Neural crest cell (in vitro differentiated cells): ENCODE measurements at places on chromosomes 4 and X. TPM values are rescaled to one million over a fixed set of nuclear protein-coding genes. Genes with fewer than 3 reads are reported as not detected.

DNA sequence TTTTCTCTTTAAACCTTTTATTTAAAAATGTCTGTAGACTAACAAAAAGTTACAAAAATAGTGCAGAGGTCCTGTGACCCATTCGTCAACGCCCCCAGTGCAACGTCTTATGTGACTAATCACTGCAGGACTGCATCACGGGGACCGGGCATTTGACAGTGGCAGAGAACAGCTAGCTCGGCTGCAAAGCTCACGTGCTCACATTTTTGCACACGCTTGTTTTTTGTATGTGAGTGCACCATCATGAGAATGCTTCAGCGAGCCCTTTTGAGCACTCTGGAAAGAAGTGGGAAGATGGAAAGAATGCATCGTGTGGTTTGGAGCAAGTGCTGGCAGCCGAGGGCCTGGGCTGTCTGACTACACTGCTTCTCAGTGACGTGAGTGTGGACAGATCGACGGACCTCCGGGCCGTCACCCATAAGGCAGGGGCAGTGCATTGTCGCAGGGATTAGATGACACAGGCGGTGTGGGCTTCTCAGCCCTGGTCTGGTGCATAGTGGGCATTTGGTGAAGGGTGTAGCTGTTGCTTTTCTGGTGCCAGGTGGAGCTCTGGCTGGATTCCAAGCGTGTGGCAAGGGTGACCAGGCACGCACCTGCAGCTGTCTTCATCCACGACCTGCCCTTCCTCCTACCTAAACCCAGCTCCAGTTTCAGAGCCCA, 17.7 kb downstream of the SPON2 start:
- no peak for DNase-seq
- H3K36me3 ChIP-seq: peaks cover 3% of the 10 kb centered on the region
- no peak overlapping the region for H3K27ac ChIP-seq

DNA sequence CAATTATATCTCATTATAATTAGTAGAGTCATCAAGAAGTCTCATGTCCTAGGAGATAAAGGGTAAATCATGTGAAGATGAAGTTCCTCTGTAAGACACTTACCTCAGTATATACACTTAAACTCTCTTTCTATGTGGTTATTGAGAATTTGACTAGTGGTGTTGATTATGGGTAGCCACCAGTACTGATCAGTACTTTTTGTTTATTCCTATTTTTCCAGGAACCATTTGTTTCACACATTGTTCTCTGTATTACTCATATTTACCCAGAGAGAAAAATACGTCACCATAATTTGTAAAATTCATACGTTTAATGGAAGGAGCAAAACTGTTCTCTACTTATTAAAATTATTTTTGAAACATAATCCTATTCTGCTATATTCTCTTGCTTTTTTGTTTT, 55.8 kb upstream of the PRDM8 start:
- no peaks in the 10 kb centered on the region for H3K27me3 ChIP-seq
- no peak for DNase-seq
- H3K36me3 ChIP-seq: no peaks in the 10 kb centered on the region

DNA sequence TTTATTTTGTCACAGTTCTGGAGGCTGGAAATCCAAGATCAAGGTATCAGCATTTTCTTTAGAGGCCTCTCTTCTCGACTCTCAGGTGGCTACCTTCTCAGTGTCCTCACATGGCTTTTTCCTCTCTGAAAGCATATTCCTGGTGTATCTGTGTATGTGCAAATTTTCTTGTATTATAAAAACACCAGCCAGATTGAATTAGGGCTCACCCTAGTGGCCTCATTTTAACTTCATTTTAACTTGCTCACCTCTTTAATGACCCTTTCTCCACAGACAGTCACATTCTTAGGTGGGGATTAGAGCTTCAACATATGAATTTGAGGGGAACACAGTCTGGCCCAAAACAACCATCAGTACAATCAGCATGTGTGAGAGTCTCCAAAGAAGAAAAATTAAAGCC, 542.4 kb upstream of the FAM241A start:
- no peak overlapping the region for H3K27ac ChIP-seq
- H3K4me3 ChIP-seq: no peak overlapping the region
- no peaks in the 10 kb centered on the region for H3K27me3 ChIP-seq
- H3K4me1 ChIP-seq: no peaks in the 10 kb centered on the region
- no peak for DNase-seq

- no peaks in the 10 kb centered on the region for H3K4me1 ChIP-seq
- DNase-seq: no peak
- H3K27me3 ChIP-seq: peaks cover 9% of the 10 kb centered on the region
Measured at GRCh38 chr4:5969777-5970176, 48.5 kb downstream of the C4orf50 start.

GRCh38 chr4:29199025-29199424, 1521.1 kb upstream of the PCDH7 start:
- no peak overlapping the region for H3K27ac ChIP-seq
- no peaks in the 10 kb centered on the region for H3K27me3 ChIP-seq
- no peak for DNase-seq
- no peaks in the 10 kb centered on the region for H3K4me1 ChIP-seq
- no peaks in the 10 kb centered on the region for H3K36me3 ChIP-seq

The RTL5 gene
- total RNA-seq: 21.7 and 23.0 TPM in 2 replicates
